ENCODE measurements at places on chromosomes 4 and X. TPM values are rescaled to one million over a fixed set of nuclear protein-coding genes. Genes with fewer than 3 reads are reported as not detected.

VCX2 gene
- total RNA-seq, result not detected

VCX3A gene
- 1.4 TPM for total RNA-seq

CCSER1 gene
- total RNA-seq, result 0.80 TPM

- no peak for DNase-seq
Observed at GRCh38 chrX:12874581-12874980, 7.7 kb downstream of the TLR7 start.

GRCh38 chr4:40412866-40413795 lies 78.0 kb downstream of the CHRNA9 start:
- DNase-seq, result no peak

DNA sequence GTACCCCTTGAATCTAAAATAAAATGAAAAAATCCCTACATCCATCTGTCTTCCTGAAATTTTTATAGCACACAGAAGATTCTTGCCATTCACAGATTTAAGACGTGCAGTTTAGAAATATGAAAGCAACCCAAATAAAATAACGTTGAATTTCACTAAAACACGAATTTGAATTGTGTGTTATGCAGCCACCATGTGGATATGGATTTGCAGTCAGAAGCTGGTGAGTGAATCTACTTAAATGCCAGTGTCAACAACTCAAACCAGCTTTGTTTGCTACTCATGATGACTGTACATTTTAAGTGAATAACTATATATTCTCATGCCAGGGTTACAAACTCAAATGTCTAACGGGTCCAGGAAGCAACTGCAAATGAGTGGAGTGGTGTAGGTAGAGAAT lies 173.0 kb upstream of the HAND2 start:
- DNase-seq, result no peak

- DNase-seq, result no peak
Observed at GRCh38 chr4:119794113-119794512, 165.5 kb upstream of the PDE5A start.

DNA sequence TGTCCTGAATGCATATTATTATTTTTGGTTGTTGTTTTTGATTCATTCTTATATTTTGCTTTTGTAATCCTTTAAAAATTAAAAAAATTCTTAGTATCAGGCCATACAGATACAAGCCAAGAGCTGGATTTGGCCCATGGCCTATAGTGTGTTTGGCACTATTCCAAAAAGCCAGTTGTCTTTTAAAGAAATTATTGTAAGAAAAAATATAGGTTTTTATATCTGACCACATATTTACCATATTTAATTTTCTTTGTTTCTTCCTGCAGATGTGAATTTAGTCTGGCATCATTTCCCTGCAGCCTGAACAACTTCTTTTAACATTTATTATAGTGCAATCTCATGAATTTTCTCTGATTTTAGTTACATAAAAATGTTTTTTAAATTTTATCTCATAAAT lies 652.8 kb upstream of the NR3C2 start:
- no peak for DNase-seq

GRCh38 chr4:97132435-97132834 lies 1010.8 kb downstream of the STPG2 start:
- no peak for DNase-seq

DNA sequence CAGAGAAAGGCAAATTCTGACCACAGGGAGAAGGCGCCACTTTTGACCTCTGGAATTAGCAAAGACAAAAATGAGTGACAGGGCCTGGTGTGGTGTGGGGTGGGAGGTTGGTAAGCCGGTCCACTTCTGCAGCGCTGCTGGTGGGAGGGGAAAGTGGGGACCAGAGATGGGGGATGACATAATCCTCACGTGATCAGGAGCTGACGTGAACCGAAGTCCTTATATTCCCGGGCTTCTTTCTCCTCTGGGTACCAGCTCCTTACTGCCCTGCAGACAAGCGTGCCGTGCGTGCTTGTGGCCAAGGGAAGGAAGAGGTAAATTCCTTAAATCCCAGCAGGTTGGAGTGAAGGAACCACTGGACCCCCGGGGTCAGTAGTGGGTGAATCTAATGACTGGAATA lies at the start of gene TCEAL7:
Gene TCEAL7, plus strand, starts transcription at position 249 of the 400 bp plus-strand sequence. CDS start 1,165 bp downstream, outside the sequence.
- DNase-seq, result no peak

GRCh38 chrX:65706041-65706828 lies 38.8 kb downstream of the MSN start:
- peak; percentile 94 for DNase-seq

GRCh38 chr4:27023366-27023765 lies 162.7 kb downstream of the STIM2 start:
- no peak for DNase-seq

DNA sequence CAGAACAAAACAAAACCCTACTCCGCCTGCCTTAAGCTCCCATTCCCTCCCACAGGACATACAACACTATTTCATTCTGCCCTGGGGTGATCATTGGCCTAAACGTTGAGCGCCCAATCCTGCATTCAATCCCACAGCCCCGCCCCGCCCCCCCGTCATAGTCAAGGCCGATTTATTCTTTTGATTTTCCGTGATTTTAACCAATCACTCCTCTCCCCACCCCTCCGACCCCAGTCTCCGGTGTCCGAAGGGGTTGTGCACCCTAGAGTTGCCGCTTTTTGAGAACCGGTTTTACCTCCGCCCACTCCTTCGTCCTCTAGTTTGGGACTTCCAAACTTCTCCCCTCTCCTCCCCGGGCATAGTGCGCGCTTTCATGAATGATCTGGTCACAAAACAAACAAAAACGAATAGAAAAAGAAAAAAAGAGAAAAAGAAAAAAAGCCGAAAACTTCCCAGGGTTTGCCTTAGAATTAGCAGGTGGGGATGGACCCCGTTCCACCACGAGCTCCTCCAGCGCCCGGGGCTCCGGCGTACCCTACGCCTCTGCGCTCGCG lies 446 bp upstream of the UBE2A start:
- DNase-seq, result peak; percentile 23

DNA sequence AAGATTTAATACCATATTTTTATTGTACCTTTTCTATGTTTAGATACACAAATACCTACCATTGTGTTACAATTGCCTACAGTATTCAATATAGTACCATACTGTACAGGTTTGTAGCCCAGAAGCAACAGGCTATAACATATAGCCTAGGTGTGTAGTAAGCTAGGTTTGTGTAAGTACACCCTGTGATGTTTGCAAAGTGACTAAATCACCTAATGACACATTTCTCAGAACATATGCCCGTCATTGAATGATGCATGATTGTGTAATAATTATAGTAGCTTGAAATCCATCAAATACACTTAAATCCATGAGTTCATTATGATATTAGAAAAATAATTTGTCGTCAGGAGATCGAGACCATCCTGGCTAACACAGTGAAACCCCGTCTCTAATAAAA lies 30.8 kb downstream of the GAB3 start:
- DNase-seq, result no peak
